ENCODE measurements at places on chromosomes 3 and 15. TPM values are rescaled to one million over a fixed set of nuclear protein-coding genes. Genes with fewer than 3 reads are reported as not detected.

The CORO2B gene
- 10.2 TPM for total RNA-seq

The VGLL3 gene
- 130 TPM for total RNA-seq

The OSBPL10 gene
- 27.0 TPM for total RNA-seq

DNA sequence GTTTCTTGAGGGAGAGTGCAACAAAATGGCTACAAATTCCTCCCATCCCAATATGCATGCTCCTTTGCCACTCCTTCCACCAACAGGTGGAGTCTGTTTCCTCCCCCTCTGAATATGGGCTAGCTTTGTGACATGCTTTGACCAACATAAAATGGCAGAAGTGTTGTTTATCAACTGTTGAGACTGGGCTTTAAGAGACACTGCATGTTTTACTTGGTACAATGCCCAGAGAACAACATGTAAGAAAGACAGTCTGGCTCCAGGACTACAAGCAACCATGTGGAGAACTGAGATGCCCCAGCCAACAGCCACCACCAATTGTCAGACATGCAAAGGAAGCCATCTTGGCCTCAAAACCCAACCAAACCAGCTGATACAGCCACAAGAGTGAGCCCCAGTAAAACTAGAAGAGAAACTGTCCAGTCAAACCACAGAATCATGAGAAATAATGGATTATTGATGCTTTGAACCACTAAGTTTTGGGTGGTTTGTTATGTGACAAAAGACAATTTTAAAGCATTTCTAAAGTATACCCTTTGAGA, 40.5 kb downstream of the NUDT16 start:
- DNase-seq = no peak

The TRPM1 gene
- not detected for total RNA-seq

DNA sequence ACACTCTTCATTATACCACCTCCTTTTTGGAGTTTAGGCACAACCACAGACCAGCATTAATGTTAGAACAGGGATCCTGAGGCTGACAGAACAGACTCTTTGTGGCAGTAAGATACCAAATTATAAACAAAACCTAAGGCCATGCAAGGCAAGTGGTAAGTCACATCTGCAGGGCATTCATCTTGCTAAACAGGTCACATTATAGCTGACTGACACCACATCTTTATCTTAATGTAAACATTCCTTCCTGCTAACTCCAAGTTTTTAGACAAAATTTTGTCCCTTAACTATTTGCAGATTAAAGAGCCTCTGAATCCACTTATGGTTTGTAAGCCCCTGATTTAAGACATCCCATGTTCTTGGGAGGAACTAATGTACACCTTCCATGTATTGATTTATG, 500.6 kb downstream of the PYDC2 start:
- DNase-seq = no peak

The FETUB gene
- total RNA-seq = not detected

GRCh38 chr3:61464518-61465140, 96.7 kb upstream of the PTPRG start:
- no peak for DNase-seq

GRCh38 chr3:177713928-177714900, 516.9 kb upstream of the TBL1XR1 start:
- DNase-seq = no peak

GRCh38 chr3:10140996-10141546, 507 bp upstream of the VHL start:
- no peak for DNase-seq

GRCh38 chr15:37370941-37371340, 270.6 kb upstream of the MEIS2 start:
- DNase-seq = no peak

DNA sequence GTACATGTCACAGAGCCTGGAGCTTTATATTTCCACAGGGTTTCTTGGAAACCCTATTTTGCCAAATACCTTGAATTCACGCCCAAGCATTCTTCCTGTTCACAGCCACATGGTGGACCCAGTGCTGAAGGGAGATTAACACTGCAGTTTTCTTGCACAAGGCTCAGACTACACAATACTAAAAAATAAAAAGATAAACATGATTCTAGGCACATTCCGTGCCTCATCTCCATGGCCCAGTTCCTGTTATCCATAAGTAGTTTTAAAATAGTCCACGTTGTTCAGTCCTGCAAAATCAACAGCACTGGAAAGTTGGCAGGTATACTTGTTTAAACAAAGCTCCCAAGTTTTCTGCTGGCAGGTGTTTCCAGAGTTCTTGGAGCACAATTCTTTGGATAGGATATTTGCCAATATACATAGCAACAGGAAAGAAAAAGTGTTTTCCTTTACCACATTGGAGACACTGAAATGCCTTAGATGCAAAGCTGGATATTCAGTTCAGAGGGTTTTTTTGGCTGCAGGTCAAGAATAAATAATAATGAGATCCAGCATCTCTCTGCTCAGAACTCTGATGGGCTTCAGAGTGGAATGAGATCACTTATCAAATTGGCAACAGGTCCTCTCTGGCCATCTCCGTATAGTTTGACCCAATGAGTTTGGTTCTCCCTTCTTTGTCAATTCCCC, 88.1 kb upstream of the TGFBR2 start:
- DNase-seq = no peak

DNA sequence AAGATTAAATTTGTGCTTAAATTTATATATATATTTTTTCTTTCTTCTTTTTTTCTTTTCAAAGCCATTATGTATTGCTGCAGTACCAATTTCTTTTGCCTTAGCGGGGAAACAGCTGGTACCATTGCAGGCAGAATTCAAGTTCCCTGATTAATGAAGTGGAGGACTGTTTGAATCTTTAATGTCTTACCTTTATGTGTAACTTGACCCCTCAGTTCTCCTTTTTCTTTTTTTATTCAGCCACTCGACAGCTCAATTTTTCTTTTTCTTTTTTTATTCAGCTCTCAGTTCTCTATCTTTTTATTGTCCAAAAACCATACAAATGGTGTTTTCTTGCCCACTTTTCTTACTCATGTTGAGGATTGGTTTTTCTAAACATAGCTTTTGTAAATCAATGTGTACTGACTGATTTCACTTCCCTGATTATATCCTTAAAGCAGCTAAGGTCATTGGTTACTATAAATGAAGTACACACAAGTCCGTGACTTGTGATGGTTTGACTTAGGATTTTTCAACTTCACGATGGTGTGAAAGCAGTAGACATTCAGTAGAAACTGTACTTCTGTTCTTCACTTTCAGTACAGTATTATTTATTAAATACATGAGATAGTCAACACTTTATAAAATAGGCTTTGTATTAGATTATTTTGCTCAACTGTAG, 22.8 kb downstream of the ATP2C1 start:
- DNase-seq = no peak

DNA sequence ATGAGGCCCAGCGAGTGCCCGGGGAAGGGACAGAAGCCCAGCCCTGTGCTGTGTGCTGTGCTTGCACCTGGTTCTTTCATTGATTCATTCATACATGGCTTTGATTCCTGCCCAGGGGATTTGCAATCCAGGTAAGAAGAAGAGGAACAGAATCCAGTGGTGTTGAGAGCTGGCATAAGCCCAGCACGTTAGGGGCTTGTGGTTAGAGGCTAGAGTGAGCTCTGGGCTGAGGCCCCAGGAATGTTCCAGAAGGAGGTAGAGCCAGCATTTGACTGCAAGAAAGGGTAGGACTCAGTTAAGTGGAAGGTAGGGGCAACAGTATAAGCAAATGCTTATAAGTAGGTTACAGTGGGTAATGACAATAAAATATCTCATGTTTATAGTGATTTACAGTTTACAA, 2.3 kb downstream of the VWA5B2 start:
- DNase-seq = peak; percentile 13

GRCh38 chr15:77858792-77859490, 218.6 kb downstream of the TBC1D2B start:
- DNase-seq = peak; percentile 27

The GOLGA6A gene
- total RNA-seq = 0.98 TPM

- DNase-seq = no peak
Observed at GRCh38 chr3:63921741-63922482, 9.7 kb upstream of the SCAANT1 start.

GRCh38 chr15:45180201-45180600, 7.6 kb downstream of the SHF start:
- no peak for DNase-seq

The CLDN11 gene
- 88.2 TPM for total RNA-seq

- no peak for DNase-seq
Observed at GRCh38 chr3:73739791-73740453, 115.2 kb upstream of the PDZRN3 start.

DNA sequence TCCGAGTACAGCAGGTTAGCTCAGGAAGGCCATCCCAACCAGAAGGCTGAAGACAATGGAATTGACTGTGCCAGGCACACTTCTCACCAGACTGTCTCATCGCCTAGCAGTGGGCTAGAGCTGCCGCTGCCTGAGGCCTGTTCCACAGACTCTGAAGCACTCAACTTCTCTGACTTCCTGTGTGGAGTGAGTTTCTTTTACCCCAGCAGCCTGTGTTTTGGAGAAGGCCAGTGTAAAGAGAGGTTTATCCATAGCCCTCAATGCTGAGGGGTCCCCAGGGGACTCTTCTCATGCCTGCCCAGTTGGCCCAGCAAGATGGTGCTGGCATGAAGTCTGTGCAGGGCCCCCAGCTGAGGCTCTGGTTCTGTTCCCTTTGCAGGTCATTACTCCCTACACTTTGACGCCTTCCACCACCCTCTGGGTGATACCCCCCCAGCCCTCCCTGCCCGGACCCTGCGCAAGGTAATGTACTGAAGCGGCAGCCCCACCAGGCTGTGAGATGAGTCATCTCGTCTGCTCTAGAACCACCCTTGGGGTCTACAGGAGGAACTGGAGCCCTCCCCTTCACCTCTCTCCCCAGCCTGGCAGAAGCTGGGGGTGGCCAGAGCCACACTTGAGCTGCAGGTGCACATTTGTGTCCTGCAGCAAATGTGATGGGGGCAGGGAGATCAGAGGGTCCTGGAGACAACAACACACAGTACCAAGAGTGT, 5.2 kb upstream of the MANF start:
- DNase-seq = no peak

DNA sequence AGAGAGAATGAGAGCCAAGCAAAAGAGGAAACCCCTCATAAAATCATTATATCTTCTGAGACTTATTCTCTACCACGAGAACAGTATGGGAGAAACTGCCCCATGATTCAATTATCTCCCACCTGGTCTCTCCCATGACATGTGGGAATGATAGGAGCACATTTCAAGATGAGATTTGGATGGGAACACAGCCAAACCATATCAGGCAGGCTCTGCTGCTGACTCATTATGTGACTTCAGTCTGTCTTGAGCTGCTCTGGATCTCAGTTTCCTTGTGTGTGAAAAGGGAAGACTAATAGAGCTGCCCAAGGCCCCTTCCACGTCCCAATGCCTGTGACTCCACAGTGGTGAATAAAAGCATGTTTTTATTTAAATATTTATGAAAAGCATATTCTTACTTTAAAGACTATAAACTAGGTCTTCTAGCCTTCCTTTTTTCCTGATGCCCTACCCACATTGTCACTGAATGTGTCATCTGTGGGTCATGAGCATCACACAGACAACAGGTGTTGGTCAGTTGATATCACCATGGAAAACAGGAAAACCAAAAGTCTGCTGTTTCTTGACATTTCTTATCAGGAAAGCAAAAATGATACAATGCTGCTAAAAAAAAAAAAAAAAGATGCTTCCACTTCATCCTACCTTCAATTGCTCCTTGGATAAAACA, 96.0 kb upstream of the PPP2R3A start:
- no peak for DNase-seq

All from sciatic nerve (tissue), 2 donors.